Caki2 (cell line): ENCODE measurements at places on chromosomes 12 and 14. TPM values are rescaled to one million over a fixed set of nuclear protein-coding genes. Genes with fewer than 3 reads are reported as not detected.

TAS2R8 gene
- total RNA-seq, result not detected in 2 replicates

OAS2 gene
- total RNA-seq, result 0.30 and 1.0 TPM in 2 replicates

GRCh38 chr14:59018978-59019377, 169.5 kb upstream of the DAAM1 start:
- no peak for DNase-seq

DNA sequence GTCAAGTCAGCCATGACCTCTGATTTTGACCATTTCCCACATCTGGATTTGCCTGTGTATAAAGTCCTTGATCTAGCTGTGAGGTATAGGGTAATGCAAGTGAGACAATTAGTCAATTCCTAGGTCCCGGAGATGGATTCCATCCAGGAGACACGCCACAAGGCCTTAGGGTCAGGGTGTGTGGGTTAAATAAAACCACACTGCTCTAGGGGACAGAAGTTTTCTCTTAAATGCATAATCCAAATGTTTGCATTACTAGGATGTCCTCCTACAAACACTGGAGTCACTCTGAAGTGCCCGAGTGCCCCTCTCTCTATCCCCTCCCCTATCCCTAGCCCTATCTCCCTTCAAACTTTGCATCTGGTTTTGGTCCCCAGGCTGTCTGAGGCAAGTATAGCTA, 26.8 kb downstream of the LRIG3 start:
- no peak for DNase-seq
